NCI-H146 (cell line): ENCODE measurements at places on chromosomes 7 and 10.

GRCh38 chr10:32411797-32412498, 34.0 kb upstream of the CCDC7 start:
- no peak for DNase-seq

DNA sequence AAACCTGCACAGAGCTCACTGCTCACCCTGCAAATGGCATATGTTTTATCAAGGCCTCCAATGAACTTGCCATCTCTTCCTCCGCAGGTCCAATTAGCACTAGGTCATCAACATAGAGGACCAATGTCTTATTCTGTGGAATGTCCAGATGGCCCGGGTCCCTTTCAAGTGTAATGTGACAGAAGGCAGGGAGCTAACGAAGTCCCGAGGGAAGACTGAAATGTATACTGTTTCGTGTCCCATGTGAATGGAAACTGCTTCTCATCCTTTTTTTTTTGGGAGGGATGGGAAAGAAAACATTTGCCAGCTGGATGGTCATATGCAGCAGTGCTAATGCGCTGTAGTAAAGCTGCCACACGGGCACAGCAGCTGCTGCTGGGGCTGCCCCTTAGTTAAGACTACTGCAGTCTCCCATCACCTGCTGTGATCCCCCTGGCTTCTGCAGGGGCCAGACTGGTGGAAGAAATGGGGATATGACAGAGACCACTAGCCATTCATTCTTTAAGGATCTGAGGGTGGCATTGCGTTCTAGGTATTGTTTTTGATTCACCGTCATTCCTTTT, 61.7 kb upstream of the CCNY start:
- DNase-seq, result no peak

GRCh38 chr7:2158331-2159175, 74.2 kb downstream of the MAD1L1 start:
- peak; percentile 83 for DNase-seq

GRCh38 chr10:101095550-101096213, 33.9 kb downstream of the KAZALD1 start:
- DNase-seq, result peak; percentile 86

DNA sequence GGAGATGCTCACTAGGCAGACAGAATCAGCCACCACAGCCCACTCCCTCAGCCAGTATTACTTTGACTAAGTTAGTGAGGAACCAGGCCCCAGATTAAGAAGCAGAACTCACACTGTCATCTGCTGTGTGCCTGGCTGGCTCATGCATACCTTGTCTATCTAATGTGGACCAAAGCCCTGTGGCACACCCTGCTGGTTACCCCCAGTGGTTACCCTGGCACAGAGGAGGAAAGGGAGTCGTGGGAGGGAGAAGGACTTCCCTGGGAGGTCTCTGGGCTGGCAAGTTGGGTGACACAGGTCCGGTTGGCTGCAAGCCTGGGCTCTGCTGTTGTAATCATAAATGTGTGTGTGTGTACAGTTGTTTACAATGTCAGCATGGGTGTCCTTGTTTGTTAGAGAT, 7.5 kb upstream of the SH2D4B start:
- no peak for DNase-seq

- DNase-seq, result no peak
Observed at GRCh38 chr7:42144604-42145003, 92.4 kb downstream of the GLI3 start.

DNA sequence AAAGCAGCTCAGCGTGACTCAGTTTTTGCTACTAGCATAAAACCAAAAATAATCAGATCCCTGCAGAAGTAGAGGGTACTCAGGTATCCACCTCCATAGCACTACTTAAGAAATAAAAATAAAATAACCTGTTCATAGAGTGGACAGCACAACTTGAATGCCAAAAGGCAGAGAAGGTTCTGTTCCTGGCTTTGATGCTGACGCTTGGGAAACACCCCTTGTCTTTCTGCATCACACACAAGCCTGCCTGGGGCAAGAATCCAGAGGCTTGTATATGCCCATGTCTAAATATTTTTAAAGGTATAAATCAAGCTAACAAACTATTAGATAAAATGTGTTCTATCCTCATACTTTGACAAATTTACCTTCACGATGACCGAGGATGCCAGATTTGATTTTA, 207.3 kb downstream of the KIAA1217 start:
- no peak for DNase-seq

DNA sequence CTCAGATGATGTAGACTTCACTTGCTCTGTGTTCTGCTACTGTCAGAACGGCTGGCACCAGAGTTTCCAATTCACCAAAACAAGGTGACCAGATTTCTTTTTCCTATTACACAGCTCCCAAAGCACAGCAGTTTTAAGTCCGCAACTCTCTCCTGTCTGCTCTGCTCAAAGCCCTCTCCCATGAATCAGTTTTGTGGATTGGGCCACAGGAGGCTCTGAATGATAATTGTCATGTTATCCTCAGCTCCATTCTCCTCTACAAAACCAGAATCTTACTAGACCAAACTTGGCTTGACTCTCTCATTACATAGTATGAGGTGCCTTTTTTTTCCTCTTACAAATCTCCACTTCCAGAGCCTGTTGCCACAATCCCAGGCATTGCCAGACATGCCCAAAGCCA, 223.5 kb downstream of the SNX13 start:
- DNase-seq, result no peak

DNA sequence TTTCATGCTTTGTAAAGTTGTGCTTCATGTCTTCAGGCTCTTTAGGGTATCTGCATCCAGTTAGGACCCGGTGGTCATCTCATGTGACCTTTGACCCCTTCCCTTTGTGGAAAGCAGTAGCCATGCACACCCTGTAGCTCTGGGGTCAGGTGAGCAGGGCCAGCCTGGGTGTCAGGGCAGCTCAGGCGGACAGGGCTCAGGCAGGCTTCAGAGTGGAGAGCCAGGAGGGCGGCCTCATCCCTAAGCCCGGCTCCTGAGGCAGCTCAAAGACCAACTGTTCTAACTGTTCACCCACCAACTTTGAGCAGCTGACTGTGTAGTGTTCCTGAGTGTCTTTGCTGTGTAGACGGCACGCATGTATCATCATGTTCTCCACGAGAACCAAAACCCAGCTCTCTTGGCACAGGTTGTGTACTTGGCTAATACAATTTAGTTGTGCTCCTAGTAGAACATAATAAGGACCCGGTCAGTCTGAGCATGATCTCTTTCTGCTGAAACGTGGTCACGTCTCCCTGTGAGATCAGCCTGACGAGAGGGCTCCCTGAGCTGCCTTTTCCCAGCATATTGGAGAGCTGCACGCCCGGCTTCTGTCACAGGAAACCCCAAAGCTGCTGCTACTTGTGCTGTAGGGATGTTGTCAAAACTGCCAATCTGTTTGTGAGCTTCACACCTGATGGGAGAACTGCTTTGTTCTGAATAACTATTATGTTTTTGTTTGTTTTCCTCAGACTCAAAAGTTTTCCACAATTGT, 30.0 kb downstream of the EEPD1 start:
- DNase-seq, result no peak

- no peak for DNase-seq
Observed at GRCh38 chr10:131536676-131537075, 225.2 kb upstream of the TCERG1L start.

- no peak for DNase-seq
Observed at GRCh38 chr10:79159141-79159651, 90.4 kb downstream of the ZMIZ1 start.

DNA sequence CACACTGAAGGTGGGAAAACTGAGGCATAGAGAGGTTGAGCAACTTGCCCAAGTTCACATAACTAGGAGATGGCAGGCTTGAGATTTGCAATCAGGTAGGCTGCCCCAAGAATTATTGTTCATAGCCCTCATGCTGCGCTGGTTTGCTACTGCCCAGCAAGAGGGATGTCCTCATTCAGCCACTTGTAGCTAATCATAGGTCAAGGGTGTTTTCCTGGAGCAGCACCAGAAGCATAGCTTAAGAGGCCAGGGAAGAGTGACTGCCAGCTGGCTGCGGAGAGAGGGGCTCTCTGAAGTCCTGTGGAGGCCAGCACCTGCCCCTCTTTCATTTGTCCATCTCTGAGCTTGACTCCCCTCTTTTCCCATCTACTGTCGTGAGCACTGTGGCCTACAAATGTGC, 15.0 kb downstream of the CDHR3 start:
- no peak for DNase-seq

- DNase-seq, result no peak
Observed at GRCh38 chr7:55085511-55086412, 66.9 kb downstream of the EGFR start.

GRCh38 chr10:115402699-115403098, 309.5 kb downstream of the ATRNL1 start:
- DNase-seq, result no peak

DNA sequence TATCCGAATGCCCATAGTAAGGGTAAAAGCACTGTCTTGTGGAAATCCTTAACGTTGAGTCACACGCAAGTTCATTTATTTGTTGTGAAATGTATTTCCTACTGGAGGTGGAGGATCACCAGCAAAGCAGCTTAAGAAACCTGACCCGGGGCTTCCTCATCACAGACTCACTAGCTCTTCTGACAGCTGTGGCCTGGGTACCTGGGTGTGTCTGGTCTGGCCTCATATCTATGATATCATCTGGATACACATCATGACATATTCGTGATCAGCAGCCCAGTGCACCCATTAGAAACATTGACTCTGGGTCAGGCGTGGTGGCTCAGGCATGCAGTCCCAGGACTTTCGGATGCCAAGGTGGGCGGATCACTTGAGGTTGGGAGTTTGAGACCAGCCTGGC, 8.8 kb downstream of the DRGX start:
- no peak for DNase-seq

DNA sequence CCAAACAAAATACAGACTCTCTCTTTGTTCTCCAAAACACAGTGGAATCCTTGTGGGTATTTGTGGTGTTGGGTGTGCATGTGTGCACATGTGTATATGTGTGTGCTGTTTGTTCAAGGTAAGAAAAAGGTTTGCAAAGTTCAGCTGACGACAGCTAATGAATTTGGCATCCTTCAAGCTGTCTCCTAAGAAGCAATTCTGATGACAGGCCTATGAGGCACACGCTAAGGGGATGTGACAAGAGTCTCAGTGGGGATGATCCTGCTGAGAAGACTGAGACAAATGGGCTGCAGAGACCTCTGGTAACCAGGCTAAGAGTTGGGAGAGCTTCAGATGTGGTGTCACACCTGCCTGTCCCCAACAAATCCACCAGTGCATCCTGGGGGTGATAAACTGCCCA, 26.5 kb upstream of the CELF2 start:
- no peak for DNase-seq

DNA sequence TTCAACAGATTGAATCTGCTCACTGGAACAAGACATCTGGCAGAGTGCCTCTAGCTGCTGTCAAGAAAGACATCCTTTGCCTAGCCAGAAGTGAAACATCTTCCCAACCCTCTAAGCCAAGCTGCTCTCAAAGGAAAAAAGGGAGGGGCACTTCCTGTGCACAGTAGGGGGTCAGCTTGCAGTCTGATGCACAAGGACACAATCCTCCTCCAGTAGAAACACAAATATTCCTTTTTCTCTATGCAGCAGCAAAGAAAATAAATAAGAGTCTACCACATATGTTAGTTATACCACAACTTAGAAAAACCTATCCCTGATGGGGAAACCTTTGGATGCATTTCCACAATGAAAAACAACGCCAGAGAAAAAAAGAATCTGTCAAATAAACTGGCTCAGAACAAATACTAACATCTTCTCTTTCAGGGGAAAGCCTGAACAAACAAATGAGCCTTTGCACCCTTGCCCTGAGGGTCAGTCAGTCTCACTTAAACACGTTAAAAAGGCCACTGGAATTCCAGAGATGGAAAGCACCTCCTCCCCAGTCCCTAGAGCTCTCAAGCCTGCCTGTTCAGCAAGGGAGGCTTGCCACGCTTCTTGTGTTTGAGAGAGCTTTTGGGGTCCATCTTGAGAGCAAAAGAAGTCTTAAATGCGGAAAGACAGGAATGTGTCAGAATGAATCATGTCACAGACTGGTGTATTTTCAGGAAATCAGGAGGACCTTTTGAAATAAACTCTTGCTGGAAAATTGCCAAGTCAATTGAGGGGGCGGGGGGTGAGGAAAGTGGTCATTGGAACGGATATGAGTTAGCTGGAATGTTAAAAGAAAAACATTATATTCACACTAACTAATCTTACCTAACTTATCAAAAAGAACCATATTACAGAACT, 7.5 kb downstream of the LAMB1 start:
- DNase-seq, result peak; percentile 79

- no peak for DNase-seq
Observed at GRCh38 chr10:103171278-103171677, 21.8 kb downstream of the NT5C2 start.

GRCh38 chr10:125222515-125223308, 62.3 kb upstream of the CTBP2 start:
- DNase-seq, result no peak

- DNase-seq, result no peak
Observed at GRCh38 chr7:24018331-24018730, 265.7 kb upstream of the NPY start.

- no peak for DNase-seq
Observed at GRCh38 chr7:133645884-133646391, 393.1 kb downstream of the EXOC4 start.

- no peak for DNase-seq
Observed at GRCh38 chr7:15215616-15216015, 313.1 kb upstream of the DGKB start.

DNA sequence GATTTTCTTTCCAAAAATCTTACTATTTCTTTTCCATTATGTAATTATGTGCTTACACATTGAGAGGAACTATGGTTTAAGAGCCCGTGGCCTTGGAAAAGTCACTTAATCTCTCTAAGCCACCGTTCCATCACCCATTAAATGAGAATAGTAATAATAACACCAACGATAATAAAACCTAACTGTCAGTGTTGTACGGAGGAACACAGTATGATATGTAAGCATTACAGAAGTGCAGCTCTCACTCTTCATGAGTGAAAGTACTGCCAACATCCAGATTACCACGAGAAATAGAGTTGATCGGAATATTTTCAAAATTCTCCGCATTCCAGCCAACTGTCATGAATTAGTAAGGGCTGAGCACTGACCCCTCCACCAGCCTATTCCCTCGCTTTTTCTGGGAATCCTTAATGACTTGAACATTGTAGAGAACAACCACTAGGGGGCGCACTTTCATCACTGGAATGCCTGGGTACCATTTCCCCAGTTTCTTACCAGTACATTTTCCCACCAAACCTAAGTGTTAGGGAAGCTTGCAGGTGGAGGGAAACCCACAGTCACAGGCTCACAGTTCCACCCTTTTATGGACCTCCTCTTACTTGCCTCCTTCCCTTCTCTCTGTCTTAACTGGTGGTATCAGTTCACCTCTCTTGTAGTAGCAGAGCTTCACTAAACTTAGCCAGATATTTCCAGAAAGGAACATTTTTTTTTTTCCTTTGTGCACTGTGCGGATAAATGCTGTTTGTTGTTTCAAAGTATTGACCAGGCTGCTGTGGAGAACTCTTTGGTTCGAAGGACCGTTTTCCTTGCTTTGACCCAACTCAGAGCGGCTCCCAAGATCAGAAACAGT, 27.8 kb downstream of the NKX2-3 start:
- peak; percentile 62 for DNase-seq

- DNase-seq, result no peak
Observed at GRCh38 chr10:20254078-20254477, 437.8 kb downstream of the PLXDC2 start.
